ENCODE measurements at places on chromosomes 7 and 10.
A peak's percentile ranks its signal among the peaks of the same experiment; 100 is the strongest.

DNA sequence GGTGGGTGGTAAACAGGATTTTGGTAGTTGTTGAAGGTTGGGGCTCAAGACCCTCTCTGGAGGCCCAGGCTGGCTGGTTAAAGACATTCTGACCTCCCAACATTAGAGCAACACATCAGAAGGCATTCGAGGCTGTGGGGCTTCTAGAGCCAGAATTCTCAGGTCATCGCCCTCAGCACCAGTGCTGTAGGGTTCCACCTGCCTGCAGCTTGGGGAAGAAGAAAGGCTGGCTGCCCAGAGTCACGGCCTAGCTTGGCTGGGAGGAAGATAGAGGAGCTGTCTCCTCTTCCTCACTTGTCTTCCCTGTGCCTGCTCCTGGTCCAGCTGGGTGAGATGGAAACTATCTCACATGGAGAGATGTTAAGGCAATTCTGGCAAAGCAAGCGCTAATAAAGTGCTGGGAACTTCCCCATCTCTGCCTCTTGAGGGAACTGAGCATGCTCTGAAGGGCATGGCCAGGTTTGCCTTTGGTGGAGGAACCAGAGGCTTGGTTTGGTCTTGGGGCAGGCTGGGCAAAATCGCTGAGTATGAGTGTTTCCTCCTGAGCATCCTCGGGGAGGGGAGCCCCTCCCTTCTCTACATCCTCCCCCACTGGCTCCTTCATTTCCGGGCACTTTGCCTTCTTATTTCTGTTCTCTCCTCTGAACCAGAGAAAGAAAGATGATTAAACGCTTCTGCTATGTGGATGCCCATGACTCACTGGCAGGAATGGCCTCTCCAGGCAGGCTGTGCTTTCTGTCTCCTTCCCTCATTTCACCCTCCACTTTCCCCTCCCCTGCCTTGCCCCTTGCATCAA is 509.0 kb upstream of the PODXL start:
- H3K27ac ChIP-seq = no peak overlapping the region
- no peak overlapping the region for H3K4me3 ChIP-seq
- no peaks in the 10 kb centered on the region for H3K4me1 ChIP-seq
- no peaks in the 10 kb centered on the region for H3K36me3 ChIP-seq
- H3K27me3 ChIP-seq = no peaks in the 10 kb centered on the region

DNA sequence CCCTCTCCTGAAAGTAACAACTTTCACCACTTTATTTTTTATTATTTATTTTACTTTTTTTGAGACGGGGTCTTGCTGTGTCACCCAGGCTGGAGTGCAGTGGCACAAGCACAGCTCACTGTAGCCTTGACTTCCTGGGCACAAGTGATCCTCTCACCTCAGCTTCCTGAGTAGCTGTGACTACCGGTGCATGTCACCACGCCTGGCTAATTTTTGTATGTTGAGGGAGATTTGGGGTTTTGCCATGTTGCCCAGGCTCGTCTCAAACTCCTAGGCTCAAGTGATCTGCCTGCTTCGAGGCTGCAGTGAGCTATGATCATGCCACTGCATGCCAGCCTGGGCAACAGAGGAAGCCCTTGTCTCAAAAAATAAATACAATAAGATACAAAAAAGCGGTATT is 14.9 kb upstream of the SLIT1 start:
- H3K36me3 ChIP-seq = no peaks in the 10 kb centered on the region
- peaks cover 2% of the 10 kb centered on the region for H3K27me3 ChIP-seq
- DNase-seq = no peak
- peaks cover 9% of the 10 kb centered on the region for H3K4me1 ChIP-seq
- no peak overlapping the region for H3K4me3 ChIP-seq
- no peak overlapping the region for H3K27ac ChIP-seq

DNA sequence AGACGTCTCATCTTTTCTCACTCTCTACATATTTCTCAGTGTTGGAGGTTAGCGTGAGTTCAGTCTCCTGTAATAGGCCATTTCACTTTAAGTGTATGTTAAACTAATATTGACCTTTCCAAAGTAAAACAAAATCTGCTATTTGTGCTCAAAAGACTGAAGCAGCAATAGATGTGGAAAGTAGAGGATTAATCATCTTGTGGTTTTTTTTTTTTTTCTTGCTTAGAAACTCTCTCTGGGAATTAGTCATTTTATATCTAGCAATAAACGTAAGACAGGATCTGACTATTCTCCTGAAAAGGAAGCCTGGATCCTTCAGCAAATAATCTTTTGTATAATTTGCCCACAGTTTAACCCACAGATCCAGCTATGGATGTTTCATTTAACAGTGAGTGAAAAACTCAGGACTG is 81.7 kb downstream of the NRP1 start:
- peaks cover 12% of the 10 kb centered on the region for H3K4me1 ChIP-seq
- H3K27ac ChIP-seq = no peak overlapping the region
- H3K4me3 ChIP-seq = no peak overlapping the region
- DNase-seq = no peak

DNA sequence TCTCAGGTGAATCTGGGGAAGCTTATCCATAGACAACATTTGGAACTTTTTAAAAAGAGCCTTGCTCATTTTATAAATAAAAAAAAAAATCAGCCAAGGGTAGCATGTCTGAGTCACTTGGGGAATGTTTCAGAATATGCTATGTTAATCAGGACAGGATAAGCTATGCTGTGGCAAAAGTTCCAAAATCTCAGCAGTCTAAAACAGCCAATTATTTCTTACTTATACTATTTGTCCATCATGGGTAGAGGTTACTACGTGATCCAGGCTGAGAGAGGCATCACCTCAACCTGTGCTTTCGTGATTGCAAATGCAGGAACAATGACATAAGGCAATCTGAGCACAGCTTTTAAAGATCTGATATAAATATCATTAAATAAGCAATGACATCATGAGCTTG is 6.5 kb downstream of the SLC13A1 start:
- H3K27ac ChIP-seq = no peak overlapping the region
- H3K36me3 ChIP-seq = no peaks in the 10 kb centered on the region
- no peak for DNase-seq
- H3K4me3 ChIP-seq = no peak overlapping the region
- H3K4me1 ChIP-seq = no peaks in the 10 kb centered on the region
- no peaks in the 10 kb centered on the region for H3K27me3 ChIP-seq

- no peak overlapping the region for H3K27ac ChIP-seq
- no peaks in the 10 kb centered on the region for H3K4me1 ChIP-seq
- no peaks in the 10 kb centered on the region for H3K27me3 ChIP-seq
Measured at GRCh38 chr10:88138319-88138848, 275.0 kb downstream of the PTEN start.

DNA sequence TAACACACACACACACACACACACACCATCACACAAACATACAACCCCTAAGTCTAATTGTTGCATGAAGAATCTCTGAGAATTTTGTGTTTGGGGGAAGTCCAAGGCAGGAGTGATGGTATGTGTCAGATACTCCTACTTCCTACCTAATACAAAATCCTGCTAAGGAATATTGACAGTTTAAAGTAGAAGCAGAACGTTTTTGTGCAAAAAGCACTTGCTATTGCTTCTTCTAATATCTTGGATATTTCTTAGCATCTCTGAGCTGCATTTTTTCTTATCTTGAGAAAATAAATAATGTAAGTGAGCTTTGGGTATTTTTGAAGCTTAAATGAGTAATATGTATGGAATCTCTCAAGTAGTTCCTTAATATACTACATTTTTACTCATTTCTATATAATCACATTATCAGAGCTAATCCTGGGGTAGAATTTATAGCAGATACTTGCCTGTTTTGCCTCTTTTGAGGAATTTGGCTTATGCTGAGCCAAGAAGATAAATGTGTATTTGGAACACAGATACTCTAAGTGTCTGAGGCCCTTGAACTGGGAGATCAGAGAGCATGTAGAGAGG is 212.3 kb downstream of the DKK1 start:
- H3K4me3 ChIP-seq = no peak overlapping the region
- no peaks in the 10 kb centered on the region for H3K4me1 ChIP-seq
- no peaks in the 10 kb centered on the region for H3K36me3 ChIP-seq
- H3K27me3 ChIP-seq = no peaks in the 10 kb centered on the region
- DNase-seq = no peak
- no peak overlapping the region for H3K27ac ChIP-seq

DNA sequence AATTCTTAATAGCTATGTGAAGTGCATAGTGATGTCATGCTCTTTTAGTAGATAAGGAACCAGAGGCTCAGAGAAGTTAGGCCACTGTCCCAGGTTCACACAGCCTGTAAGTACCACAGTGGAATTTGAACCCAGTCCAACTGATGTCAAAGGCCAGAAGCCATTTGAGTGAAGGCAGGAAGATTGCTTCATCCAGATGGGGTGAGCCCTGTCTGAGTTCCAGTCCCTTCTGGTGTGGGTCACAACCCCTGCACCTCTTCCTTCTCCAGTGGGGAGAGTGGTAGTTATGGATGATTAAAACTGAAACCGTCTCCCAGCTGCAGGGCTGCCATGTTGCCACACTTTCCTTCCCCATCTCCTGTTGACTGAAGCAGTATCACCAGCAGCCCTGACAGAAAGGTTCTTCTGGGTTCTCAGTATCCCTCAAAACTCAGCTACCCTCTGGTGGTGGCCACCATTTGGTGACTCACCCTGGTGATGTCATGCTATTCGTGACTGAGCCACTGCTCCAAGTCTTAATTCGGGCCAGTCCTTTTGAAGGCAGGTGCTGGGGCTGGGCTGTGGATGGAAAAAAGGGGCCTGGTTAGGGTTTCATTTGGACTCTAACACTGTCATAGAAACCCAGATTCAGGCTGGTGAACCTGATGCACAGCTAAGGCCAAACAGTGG is 1.5 kb upstream of the C10orf95 start:
- DNase-seq = no peak
- H3K36me3 ChIP-seq = peaks cover 16% of the 10 kb centered on the region
- H3K27me3 ChIP-seq = no peaks in the 10 kb centered on the region
- no peak overlapping the region for H3K4me3 ChIP-seq
- peak overlapping the region; percentile 25 for H3K27ac ChIP-seq

DNA sequence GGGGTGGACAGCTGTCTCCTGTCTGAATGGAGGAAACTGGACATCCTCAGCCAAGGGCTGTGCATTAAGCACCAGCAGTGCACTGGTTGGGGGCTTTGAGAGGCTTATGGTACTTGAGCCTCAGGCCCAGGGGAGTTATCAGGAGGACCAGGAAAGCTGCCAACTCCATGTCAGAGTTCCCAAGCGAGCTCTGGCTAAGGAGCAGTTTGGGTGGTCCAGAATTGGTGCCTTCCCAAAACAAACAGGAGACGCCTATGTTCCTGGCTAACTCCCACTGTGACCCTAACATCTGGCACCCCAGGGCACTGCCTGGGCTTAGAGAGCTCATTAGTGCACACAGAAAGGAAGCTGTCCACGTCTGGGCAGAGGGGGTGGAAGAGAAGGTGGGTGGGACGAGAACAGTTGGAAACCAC is 408.6 kb upstream of the NPVF start:
- H3K27ac ChIP-seq = no peak overlapping the region
- H3K27me3 ChIP-seq = no peaks in the 10 kb centered on the region
- H3K4me1 ChIP-seq = no peaks in the 10 kb centered on the region
- DNase-seq = no peak
- H3K36me3 ChIP-seq = no peaks in the 10 kb centered on the region

DNA sequence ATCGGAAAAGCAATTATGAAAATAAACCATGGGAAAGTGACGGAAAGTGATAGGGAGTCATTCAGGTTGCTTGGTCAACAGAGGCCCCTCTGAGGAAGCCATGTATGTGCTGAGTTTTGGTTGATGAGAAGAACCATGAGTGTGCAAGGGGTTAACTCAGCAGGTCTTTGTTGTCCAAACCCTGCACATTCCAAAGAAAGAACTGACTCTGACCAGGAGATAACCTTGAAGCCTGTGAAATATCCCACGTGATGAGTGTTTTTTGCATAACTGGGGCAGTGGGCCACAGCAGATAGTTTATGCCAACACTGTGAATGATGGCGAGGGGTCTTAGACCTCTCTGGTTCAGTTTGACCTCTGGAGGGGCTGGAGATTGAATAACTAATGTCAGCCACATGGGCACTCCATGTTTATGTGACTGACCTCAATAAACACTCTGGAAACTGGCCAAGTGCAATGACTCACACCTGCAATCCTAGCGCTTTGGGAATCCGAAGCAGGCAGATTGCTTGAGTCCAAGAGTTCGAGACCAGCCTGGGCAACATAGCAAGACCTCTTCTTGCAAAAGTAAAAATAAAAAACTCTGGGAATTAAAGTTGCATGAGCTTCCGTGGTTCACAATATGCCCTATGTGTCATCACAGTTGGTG is 154.0 kb upstream of the FOXK1 start:
- H3K4me3 ChIP-seq = no peak overlapping the region
- no peak for DNase-seq
- no peaks in the 10 kb centered on the region for H3K4me1 ChIP-seq
- H3K27me3 ChIP-seq = no peaks in the 10 kb centered on the region
- H3K27ac ChIP-seq = no peak overlapping the region

- H3K27me3 ChIP-seq = no peaks in the 10 kb centered on the region
- H3K4me1 ChIP-seq = no peaks in the 10 kb centered on the region
- DNase-seq = no peak
- no peak overlapping the region for H3K4me3 ChIP-seq
Measured at GRCh38 chr7:84202855-84203254, 8.3 kb upstream of the SEMA3A start.

Measured in CD4-positive, alpha-beta T cell (primary cell).